Stimulated activated CD8-positive, alpha-beta memory T cell treated with anti-CD3 and anti-CD28 coated beads, Interleukin-15, amount 100 ng/mL, for 4 hours (primary cell): ENCODE measurements at places on chromosomes 2 and 18.

DNA sequence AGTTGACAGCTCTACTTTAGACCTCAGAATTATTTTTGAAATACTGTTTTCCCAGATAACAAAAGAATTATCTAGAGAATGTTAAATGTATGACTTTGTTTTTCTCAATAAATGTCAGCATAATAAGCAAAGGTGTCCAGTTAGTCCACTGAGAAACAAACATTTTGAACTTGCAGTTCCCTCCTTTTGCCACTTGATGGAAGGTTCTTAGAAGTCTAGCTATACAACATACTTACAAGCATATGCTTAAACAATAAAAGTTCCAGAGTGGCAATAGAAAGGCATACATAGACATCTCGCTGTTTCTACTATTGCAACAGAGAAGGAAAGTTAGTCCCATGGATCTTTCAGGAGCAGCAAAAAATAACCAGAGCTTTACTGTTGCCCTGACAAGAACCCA lies 11.8 kb downstream of the NDUFA10 start:
- no peak for DNase-seq

DNA sequence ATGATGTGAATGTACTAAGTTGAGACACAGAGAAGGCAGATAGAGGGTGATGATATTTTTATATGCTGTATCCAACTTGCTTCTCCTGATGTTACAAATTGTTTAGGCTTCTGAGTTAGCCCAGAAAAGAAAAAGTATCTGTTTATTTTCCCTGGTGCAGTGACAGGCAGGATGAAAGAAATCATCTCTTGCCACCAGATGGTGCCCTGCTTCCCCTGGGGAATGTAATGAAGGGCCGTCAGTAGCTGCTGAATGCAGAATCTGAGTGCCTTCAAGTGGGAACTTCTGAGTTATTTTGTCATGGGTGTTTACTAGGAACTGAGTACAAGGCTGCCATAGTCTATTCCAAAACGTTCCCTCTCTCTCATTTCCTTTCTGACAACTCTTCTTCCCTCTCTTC lies 525.6 kb downstream of the MBD2 start:
- no peak for DNase-seq

DNA sequence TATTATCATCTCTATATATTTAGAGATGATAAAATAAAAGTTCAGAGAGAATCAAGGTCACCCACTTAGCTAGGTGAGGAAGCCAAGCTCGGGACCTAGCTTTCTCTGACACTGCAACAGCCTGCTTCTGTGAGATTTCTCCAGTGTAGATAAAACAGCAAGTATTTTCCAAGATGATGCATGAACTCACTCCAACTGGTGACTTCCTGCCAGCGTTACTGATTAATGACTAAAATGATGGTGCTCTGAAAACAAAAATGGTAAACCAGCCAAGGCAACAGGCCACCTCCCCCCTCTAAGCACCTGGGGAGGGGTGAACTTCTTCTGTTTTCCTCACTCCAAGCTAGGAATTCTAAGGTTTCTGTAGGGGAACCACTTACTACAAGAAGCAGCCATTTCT lies 510.2 kb upstream of the ID2 start:
- DNase-seq = no peak

DNA sequence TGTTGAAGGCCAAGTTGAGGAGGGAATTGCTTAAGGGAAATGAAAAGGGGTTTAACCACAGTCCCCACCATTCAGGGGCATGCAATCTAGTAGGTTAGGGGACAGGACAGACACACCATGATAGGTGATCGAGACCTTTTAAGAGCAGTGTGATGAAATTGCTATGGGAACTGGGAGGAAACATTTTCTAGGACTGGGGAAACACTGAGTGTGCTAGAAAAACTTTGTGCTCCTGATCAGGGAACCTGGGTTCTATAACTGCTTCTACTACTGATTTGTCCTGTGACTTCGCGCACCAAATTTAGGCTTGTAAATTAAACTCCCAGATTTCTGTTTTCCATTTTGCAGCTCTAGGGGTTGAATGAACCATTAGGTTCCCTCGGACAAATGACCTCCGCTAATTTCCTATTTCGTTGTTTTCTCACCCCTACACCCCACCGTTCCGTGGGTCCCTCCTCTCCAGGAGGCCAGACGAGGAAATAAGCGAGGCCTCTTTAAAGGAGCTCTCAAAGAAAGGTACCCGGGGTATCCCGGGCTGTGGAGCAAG lies 371 bp upstream of the LCLAT1 start:
- no peak for DNase-seq

DNA sequence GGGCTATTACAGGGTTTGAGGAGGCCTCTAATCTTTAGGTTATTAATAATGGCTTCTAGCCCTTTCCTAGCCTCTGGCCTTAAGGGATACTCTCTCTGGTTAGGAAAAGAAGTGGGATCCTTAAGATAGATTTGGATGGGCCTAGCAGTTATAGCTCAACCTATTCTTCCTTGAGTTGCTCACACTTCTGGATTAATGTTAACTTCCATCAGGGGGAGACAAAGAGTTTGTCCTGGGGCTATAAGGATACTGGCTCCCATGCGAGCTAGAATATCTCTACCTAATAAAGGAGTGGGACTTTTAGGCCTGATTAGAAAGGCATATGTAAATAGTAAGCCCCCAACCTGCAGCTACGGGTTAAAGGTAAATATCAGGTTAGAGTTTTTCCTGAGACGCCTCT lies 14.3 kb upstream of the PTH2R start:
- no peak for DNase-seq

- DNase-seq = no peak
These were observed 103.3 kb upstream of the RBBP8 start for GRCh38 chr18:22829781-22830180.

GRCh38 chr18:51664236-51664635 lies 466.8 kb upstream of the MEX3C start:
- no peak for DNase-seq

DNA sequence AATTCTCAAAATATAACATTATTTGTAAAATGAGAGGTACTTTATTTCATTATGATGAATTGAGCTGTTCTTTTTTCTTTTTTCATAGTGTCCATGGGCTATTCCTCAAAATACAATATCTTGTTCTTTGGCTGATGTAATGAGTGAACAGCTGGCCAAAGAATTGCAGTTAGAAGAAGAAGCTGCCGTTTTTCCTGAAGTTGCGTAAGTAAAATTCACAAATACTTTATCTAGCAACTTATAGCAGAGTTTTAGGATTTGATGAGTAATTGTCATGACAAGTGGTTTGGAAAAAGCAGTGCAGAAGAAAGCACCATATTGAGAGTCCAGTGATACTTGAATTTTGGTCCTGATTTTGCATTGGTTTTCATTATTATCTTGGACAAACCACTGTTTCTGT lies 9.8 kb downstream of the RIOK3 start:
- DNase-seq = no peak

GRCh38 chr18:77157312-77157711 lies 24.7 kb upstream of the MBP start:
- no peak for DNase-seq

DNA sequence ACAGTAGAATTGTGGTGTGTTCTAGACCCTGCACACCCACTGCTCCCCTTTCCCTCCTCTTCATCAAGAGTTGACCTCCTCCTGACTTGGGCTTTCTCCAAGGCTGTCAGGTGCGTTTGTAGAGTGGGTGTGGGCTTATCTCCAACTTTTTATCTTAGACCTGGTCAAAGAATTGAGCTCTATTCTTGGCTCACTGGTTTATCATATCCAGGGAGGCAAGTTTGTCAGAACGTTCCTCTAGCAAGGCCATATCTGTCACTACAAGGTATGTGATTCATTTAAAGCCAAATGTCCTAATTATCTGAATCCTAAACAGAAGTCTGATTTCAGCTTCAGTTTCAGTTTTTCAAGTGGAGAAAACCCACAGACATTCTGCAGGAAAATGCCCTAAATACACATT lies 117.1 kb upstream of the MGAT5 start:
- no peak for DNase-seq

DNA sequence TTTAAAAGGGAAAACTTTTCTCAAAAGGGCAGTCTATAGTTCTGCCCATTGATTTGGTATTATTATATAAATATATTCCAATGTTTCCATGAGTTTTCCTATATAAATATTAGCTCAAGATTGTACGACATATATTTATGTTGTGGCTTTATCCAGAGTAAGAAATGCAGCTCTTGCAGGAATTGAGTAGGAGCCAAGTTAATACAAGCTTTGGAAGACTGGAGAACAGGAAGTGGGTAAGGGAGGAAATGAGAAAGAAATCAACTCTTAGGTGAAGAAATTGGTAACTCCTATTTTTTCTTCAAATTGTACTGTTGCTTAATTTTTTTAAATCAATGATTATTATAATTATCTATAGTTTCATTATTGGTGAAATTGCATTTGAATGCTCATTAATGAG lies 105.4 kb upstream of the FAM117B start:
- DNase-seq = no peak

- no peak for DNase-seq
These were observed 534.2 kb downstream of the ZNF804A start for GRCh38 chr2:185132501-185133041.

DNA sequence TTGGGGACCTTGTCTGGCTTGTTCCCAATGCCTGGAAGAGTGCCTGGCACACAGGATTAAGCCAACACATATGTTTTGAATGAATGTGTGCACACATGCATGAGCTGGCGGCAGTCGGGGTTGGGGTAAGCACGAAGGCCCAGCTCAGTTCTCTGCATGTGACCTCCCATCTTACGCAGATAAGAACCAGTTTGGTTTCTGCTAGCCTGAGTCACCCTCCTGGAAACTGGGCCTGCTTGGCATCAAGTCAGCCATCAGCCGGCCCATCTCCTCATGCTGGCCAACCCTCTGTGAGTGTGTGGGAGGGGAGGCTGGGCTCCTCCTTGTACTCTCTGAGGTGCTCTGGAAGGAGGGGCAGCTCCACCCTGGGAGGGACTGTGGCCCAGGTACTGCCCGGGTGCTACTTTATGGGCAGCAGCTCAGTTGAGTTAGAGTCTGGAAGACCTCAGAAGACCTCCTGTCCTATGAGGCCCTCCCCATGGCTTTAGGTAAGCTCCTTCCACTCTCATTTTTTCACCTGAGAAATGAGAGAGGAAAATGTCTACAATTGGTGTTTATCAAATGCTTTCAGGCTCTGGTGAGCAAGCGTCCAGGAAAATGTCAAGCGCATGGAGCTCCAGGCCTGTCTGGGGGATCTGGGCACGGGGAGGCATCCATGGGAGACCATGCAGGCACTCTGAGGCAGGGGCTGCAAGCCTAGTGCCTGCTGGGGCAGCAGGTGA lies 9.7 kb upstream of the IL1RN start:
- no peak for DNase-seq

GRCh38 chr2:16189836-16190160 lies 249.4 kb downstream of the MYCN start:
- DNase-seq = no peak

DNA sequence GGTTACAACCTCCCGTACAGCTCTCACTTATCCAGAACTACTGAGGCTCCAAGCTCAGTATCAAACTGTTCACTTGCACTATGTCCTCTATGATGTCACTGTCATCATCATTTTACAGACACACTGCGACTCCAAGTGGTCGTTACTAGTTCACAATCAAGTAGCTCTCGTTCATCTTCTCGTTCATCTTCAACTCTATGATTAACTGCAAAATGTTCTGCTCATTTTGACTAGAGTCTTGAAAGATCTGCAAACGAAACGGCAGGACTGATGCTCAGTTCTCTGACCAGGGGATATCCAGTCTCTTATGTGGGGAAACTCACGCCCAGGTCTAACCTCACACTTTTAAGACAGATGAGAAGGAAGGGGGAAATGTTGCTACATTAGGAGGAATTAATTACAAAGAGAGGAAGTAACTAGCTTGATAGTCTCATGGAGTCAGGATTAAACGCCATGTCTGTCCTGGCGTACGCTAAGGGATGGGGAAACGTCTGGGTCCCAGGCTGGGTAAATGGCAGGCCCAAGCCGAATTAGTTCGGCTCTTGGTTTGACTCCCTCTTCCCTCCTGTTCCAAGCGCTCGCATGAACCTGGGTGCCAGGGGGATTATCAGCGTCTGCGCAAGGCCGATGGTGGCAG lies 794 bp upstream of the CHCHD5 start:
- no peak for DNase-seq

GRCh38 chr18:13273800-13274199 lies 55.2 kb downstream of the LDLRAD4 start:
- no peak for DNase-seq

GRCh38 chr2:144280009-144280408 lies 239.9 kb downstream of the ZEB2 start:
- no peak for DNase-seq

DNA sequence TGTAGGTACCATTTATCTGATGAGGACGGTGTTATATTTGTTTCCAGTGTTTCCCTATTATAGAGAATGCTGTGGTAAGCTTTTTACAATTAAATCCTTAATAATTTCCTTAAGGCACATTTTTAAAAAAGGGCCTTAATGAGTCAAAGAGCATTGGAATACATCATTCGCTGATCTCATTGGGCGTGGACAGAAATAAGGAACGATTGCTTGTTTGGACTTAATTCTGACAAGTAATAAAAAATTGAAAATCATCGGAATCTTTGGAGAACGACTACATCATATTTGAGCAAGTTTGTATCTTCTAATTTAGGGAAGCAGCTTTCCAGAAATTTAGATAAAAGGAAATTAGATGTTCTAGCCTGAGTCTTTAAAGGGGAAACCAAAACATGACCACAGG lies 11.3 kb downstream of the AGPS start:
- no peak for DNase-seq

DNA sequence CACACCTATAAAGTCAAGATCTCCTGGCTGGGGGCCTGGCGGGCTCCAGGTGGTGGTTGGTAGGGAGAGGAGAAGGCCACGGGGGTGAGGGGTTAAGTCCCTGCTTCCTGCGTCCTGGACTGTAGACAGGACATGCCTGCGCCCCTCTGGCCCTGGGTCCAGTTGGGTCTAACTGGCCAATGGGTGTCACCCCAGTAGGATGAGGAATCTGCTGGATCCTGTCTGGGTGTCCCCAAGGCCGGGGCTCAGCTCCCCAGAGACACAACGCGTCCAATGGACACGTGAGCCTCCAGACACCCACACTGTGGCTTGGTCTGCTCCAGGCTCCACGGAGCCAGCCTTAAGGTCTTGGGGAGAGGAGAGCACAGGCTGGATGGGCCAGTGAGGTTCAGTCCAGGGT lies 19.6 kb downstream of the AQP12A start:
- no peak for DNase-seq

GRCh38 chr2:157919181-157919580 lies 43.1 kb upstream of the ACVR1 start:
- no peak for DNase-seq

DNA sequence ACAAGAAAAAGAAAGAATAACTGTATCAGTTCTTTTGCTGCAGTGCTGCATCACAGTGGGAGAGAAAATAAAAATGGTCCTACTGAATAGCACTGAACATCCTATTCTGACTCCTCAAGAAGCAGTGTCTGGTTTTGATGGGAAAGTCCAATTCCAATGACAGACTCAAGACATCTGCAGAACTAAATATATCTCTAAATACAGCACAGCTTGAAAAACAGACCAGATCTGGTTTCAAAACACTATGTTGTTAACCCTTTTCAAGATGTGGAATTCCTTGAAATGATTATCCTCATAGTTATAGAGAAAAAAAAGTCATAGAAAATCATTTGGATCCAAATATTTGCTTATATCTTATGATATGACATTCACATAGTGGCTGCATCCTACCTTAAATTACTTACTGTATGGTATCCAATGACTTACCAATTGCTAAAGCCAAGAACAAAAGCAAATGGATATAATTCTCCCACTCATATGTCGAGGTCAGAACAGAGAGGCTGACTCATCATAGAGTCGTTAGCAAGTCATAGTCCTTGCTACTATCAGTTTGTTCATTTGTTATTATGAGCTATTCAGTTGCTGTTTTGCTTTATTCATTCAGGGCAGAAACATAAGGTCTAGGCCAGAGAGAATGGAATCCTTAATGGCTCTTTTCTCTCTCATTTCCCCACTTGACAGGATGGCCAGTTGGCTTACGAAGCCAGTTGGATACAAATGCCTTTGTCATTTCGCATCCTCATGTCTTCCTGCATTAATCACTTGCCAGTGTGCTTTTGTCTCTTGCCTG lies 62.5 kb upstream of the ACVR2A start:
- DNase-seq = no peak
